ENCODE measurements at places on chromosomes 1 and 21. TPM values are rescaled to one million over a fixed set of nuclear protein-coding genes. Genes with fewer than 3 reads are reported as not detected.

DIRAS3 gene
- total RNA-seq: 0.62 TPM

HEATR1 gene
- total RNA-seq: 12.5 TPM

LORICRIN gene
- total RNA-seq: not detected

FAM76A gene
- total RNA-seq: 5.1 TPM

LRRC53 gene
- not detected for total RNA-seq

FCRL2 gene
- total RNA-seq: not detected

DNA sequence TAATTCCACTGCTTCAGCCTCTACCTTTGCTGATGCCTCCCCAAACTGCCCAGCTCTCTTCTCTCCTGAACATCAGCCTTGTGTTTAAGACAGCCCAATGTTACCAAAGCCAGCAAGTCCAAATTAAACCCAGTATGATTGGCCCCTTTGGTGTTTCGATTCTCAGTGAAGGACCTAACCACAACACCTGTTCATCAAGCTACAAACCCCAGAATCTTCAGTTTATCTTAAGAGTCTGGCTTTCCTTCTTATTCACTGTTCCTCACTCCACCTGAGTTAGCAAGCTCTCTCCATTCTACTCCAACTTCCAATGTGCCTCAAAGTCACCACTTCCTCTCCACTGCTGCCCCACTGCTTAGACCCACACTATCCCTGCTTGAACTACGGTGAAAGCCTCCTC is 25.5 kb upstream of the ITPKB start:
- H3K36me3 ChIP-seq: no peaks in the 10 kb centered on the region
- no peak overlapping the region for H3K4me3 ChIP-seq
- H3K27me3 ChIP-seq: no peaks in the 10 kb centered on the region
- no peak overlapping the region for H3K27ac ChIP-seq
- DNase-seq: no peak
- H3K4me1 ChIP-seq: no peaks in the 10 kb centered on the region

GRCh38 chr21:28224191-28224726 is 768.4 kb downstream of the LTN1 start:
- H3K36me3 ChIP-seq: no peaks in the 10 kb centered on the region
- H3K4me3 ChIP-seq: no peak overlapping the region
- no peak for DNase-seq

GRCh38 chr1:184843732-184844495 is 89.3 kb upstream of the EDEM3 start:
- H3K4me1 ChIP-seq: no peaks in the 10 kb centered on the region
- no peak for DNase-seq
- no peak overlapping the region for H3K4me3 ChIP-seq
- no peaks in the 10 kb centered on the region for H3K36me3 ChIP-seq
- no peak overlapping the region for H3K27ac ChIP-seq

DNA sequence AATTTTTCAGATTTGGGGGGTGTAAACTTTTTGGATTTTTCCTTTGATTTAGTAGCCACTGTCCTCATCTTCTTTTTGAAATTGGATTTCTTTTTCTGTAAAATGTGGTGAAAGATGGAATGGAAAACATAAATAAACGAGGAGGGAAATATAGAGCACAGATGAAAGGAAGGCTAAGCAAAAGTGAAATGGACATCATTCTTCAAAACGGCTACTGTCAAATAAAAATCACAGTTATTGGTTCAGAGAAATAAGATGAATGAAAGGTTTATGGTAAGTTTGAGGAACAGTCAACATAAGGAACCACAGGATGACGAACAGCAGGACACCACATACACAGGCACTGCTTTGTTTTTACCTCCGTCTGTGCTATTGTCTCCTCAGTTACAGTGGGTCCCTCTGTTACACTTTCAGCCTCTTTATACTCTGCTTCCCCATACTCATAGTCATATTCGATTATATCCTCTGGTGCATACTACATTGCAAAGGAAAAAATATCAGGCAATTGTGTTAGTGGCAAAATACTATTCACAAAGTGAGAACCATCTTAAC is 82.4 kb downstream of the COL11A1 start:
- no peak overlapping the region for H3K4me3 ChIP-seq
- DNase-seq: no peak
- no peak overlapping the region for H3K27ac ChIP-seq
- no peaks in the 10 kb centered on the region for H3K36me3 ChIP-seq

- H3K27ac ChIP-seq: no peak overlapping the region
- H3K4me3 ChIP-seq: no peak overlapping the region
- H3K36me3 ChIP-seq: peaks cover 13% of the 10 kb centered on the region
- H3K27me3 ChIP-seq: no peaks in the 10 kb centered on the region
Observed at GRCh38 chr1:25451908-25452307, 21.2 kb downstream of the MACO1 start.

GRCh38 chr1:115660151-115660550 is 18.4 kb downstream of the VANGL1 start:
- DNase-seq: no peak
- H3K27ac ChIP-seq: no peak overlapping the region
- H3K4me3 ChIP-seq: no peak overlapping the region
- no peaks in the 10 kb centered on the region for H3K4me1 ChIP-seq
- H3K27me3 ChIP-seq: no peaks in the 10 kb centered on the region

DNA sequence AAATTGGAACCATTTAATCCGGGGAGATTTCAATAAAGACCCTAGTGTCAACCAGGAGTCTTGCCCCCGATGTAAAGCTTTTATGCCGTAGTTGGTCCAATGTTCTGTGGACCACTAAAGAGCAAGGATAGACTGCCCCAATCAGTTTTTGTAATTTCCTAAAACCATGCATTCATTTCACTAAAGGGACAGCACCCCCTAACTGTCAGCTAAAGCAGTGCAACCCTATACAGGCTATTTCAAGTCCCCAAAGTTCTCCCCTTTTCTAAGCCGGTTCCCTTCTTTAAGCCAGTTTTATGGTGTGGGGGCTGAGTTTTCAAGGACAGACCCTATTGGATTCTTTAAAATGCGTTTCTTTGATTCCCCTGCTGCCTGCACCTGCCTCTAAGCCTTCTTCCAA is 12.7 kb upstream of the PDPN start:
- H3K27ac ChIP-seq: no peak overlapping the region
- no peaks in the 10 kb centered on the region for H3K4me1 ChIP-seq
- no peak overlapping the region for H3K4me3 ChIP-seq
- H3K36me3 ChIP-seq: no peaks in the 10 kb centered on the region
- no peaks in the 10 kb centered on the region for H3K27me3 ChIP-seq

GRCh38 chr1:217948741-217949140 is 317.6 kb downstream of the SPATA17 start:
- no peak overlapping the region for H3K4me3 ChIP-seq
- H3K27me3 ChIP-seq: no peaks in the 10 kb centered on the region
- H3K27ac ChIP-seq: no peak overlapping the region
- no peaks in the 10 kb centered on the region for H3K4me1 ChIP-seq

DNA sequence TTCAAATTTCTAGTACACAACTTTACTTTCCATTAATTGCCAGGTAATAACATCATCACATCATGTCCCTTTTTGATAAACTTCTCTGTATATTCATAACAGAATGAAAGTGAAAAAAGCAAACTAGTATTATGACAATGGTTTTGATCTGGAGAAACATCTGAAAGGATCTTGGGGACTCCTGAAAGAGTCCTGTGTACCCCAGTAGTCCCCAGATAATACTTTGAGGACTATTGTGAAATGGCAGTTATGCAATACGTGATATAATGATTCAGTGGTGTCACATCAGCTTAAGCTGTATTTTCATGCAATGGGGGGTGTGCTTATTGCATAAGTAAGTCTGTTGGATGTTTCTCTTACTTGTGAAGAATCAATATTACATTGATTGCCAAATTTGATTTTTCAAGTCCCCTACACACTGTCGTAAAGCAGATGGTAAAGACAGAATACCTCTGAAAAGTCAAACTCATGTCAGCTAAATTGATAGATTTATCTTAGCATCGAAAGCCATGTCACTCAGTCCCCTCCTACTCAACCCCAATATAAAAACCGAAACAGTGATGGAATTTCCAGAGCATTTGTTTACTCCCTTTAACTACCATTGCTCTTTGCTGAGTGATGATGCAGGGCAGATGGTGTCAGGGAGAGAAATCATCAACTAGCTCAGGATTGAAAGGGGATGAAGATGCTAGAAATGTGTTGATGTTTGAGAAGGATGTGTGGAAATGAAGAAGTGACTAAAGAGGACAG is 146.7 kb upstream of the C1orf105 start:
- no peak overlapping the region for H3K4me3 ChIP-seq
- no peak for DNase-seq
- no peaks in the 10 kb centered on the region for H3K4me1 ChIP-seq

DNA sequence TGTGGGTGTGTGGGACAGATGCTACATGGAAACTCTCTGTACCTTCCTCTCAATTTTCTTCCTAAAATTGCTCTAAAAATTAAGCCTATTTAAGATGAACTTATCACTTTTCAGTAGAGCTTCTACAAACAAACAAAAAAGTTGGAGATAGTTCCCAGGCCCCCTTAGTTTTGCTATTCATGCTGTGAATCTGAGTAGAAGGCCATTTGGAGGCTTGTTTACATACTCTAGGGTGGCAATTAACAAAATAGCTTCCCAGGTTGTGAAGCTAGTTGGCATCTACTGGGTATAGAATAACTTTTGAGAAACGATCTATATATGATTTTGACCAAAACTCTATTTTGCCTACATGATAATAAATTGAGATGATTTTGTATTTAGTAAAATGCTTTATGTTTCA is 541.4 kb upstream of the B3GALT2 start:
- H3K27me3 ChIP-seq: no peaks in the 10 kb centered on the region
- no peak overlapping the region for H3K4me3 ChIP-seq
- H3K36me3 ChIP-seq: no peaks in the 10 kb centered on the region
- no peaks in the 10 kb centered on the region for H3K4me1 ChIP-seq

DNA sequence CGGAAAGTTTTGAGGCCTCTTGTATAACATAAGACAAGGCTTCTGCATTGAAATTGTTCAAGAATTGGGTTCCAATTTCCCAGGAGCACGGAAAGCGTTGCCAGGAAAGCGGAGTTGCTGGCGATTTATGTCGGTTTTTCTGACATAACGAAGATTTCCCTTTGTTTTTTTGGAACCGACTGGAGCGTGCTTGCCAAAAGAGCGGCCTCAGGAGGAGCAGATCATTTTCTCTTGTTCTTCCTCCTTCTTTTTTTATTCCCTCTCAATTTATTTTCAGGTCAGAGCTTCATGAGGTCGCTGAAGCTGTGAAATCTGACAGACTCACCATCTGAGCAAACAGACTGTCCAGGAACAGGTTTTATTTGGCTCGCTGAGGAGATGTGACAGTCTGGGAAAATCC is 275.5 kb downstream of the CAMTA1 start:
- no peak for DNase-seq
- no peaks in the 10 kb centered on the region for H3K4me1 ChIP-seq
- no peaks in the 10 kb centered on the region for H3K27me3 ChIP-seq
- H3K27ac ChIP-seq: no peak overlapping the region

DNA sequence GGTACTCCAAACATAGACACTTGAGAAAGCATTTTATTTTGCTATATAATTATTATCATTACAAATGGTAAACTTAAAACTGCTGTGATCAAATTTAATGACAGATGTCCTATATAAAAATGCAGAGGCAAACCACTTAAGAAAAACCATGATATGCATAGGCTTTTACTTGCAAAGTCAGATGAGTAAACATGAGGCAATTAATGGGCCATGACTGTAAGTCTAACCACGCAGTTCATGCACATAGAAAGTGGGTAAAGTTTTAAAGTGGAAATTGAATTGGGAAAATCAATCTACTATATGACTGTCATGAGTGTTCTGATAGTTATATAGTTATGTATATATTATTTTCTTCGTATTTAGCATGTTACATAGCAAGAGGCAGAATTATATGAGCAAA is 219.2 kb downstream of the PTPRC start:
- H3K4me1 ChIP-seq: no peaks in the 10 kb centered on the region
- H3K36me3 ChIP-seq: no peaks in the 10 kb centered on the region
- H3K27me3 ChIP-seq: no peaks in the 10 kb centered on the region

- no peak for DNase-seq
- no peaks in the 10 kb centered on the region for H3K36me3 ChIP-seq
- H3K27ac ChIP-seq: no peak overlapping the region
- H3K4me1 ChIP-seq: peaks cover 26% of the 10 kb centered on the region
- H3K4me3 ChIP-seq: no peak overlapping the region
- no peaks in the 10 kb centered on the region for H3K27me3 ChIP-seq
Observed at GRCh38 chr1:103529746-103530145, 4.2 kb downstream of the RNPC3 start.

- no peak for DNase-seq
- no peak overlapping the region for H3K27ac ChIP-seq
- no peaks in the 10 kb centered on the region for H3K36me3 ChIP-seq
- H3K27me3 ChIP-seq: no peaks in the 10 kb centered on the region
- H3K4me1 ChIP-seq: no peaks in the 10 kb centered on the region
- H3K4me3 ChIP-seq: no peak overlapping the region
Observed at GRCh38 chr1:185144233-185144632, 12.5 kb downstream of the TRMT1L start.
